ENCODE measurements at places on chromosomes 13 and 19.

- DNase-seq, result no peak
These were observed 43.3 kb upstream of the RNF113B start for GRCh38 chr13:98220271-98220791.

GRCh38 chr19:48405850-48406249 is 12.4 kb downstream of the GRIN2D start:
- no peak for DNase-seq

- no peak for DNase-seq
These were observed 1568.4 kb downstream of the SLITRK5 start for GRCh38 chr13:89239361-89240127.

- no peak for DNase-seq
These were observed 3.2 kb downstream of the RPL18A start for GRCh38 chr19:17862711-17863519.

GRCh38 chr13:110448677-110449076 is 112.8 kb downstream of the RAB20 start:
- no peak for DNase-seq

DNA sequence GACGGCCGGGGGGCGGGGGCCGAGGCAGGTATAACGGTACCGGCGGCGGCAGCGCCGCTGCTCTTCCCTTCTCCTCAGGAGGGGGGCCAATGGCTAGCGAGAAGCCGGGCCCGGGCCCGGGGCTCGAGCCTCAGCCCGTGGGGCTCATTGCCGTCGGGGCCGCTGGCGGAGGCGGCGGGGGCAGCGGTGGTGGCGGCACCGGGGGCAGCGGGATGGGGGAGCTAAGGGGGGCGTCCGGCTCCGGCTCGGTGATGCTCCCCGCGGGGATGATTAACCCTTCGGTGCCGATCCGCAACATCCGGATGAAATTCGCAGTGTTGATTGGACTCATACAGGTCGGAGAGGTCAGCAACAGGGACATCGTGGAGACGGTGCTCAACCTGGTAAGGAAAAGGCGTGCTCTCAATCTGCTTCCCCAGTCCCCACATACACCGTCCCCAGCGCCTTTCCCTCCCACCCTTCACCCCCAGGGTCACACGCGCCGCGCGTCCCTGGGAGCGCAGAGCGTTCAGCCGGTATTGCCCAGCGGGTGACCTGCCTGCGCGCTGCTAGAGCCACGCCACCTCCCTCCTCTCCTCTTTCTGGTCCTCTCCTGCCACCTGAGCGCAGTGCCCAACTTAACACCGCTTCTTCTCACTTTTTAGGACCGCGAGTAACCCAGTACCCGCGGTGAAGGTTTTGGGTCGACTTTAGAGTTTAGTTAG is 814 bp downstream of the NBEA start:
- no peak for DNase-seq

DNA sequence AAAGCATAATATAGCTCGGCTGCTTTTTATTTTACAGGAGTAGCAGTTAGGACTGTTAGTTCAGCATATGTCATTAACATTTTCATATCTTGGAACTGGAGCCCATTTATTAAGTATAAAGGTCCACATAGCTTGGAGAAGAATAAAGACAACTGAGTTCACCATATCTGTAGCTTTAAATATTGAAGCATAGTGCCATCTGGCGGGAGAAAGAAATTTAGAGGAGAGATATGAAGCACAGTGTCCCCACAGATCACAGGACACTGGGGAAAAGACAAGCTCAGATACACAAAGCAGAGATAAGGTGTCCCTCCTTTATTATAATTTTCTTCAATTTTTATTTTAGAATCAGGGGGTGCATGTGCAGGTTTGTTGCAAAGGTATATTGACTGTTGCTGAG is 104.7 kb upstream of the FREM2 start:
- no peak for DNase-seq

GRCh38 chr19:56538761-56539263 is at the start of gene ZFP28:
ZFP28 (plus strand) TSS chr19:56538948; CDS start chr19:56539019, 71 bp downstream.
- DNase-seq, result no peak

DNA sequence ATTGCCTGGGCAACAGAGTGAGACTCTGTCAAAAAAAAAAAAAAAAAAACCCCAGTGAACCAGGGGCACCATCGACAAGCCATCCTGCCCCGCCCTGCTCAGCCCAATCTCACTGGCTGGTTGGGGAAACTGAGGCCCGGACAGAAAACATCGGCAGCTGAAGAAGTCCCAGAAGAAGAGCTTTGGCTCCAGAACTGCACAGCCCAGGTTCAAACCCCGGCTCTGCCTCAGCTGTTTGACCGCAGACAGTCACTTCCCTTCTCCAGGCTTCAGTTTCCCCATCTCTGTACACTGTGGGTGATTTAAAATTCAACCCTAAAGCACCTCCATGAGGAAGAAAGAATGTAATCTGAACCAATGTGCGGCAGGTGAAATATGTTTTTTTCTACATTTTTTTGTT is 9.4 kb upstream of the SEMA6B start:
- no peak for DNase-seq

GRCh38 chr13:90979059-90979458 is 368.4 kb upstream of the MIR17HG start:
- no peak for DNase-seq

DNA sequence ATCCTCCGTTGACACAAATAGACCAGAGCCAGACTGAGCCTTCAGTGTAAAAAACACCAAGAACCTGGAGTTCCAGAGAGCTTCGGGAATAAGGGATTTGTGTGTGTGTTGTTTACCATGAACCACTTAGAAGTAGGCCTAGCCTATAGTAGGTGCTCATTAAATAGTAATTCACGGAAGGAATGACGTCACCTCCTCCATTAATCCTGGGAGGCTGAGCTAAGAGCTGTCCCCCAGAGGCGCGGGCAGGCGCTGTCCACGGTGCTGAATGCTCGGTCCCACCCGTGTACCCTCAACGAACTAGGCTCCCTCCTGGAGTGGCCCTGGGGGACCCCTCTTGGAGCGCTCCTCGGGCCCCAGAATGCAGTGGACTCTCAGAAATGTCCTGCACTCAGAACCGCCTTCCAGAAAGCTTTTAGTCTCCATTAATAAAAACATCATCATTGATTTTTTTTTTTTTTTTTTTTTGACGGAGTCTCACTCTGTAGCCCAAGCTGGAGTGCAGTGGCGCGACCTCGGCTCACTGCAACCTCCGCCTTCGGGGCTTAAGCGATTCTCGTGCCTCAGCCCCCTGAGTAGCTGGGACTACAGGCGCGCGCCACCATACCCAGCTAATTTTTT is 6.5 kb downstream of the UNC13A start:
- peak; percentile 15 for DNase-seq

GRCh38 chr19:6278740-6279619 is 795 bp downstream of the MLLT1 start:
- no peak for DNase-seq

DNA sequence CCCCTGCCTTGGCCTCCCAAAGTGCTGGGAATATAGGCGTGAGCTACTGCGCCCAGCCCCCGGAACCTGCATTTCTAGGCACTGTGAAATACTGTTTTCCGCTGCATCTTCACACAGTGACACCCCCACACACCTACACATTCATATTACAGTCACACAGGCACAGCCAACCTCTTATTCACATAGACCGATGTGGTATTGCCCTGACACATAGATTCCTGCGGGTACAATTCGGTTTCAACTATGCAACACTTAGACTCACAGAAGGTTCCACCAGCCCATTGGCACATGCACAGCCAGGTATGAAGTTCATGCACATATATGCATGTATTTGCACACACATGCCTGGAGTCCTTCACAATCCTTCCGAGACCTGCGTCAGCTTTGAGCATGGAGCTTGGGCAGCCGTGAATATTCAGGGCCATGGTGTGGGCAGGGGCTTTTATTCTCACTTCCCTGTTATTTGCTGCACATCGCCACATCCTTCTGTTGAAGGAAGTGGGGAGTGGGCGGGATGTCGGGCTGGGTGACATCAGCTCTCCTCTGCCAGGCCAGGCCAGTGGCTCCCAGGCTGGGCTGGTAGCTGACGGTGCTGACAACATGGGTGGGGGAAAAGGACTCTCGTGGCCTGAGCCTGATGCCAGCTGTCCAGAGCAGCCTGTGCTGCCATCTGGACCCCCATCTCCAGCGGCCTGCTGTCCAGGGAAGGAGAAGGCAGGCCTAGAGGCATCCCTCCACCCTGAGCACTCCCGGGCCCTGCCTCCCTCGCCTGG is 5.4 kb upstream of the CDC37 start:
- peak; percentile 68 for DNase-seq

- no peak for DNase-seq
These were observed 30.3 kb upstream of the FRY start for GRCh38 chr13:32001154-32001768.

- DNase-seq, result no peak
These were observed 40.2 kb downstream of the CCNE1 start for GRCh38 chr19:29851769-29852521.

DNA sequence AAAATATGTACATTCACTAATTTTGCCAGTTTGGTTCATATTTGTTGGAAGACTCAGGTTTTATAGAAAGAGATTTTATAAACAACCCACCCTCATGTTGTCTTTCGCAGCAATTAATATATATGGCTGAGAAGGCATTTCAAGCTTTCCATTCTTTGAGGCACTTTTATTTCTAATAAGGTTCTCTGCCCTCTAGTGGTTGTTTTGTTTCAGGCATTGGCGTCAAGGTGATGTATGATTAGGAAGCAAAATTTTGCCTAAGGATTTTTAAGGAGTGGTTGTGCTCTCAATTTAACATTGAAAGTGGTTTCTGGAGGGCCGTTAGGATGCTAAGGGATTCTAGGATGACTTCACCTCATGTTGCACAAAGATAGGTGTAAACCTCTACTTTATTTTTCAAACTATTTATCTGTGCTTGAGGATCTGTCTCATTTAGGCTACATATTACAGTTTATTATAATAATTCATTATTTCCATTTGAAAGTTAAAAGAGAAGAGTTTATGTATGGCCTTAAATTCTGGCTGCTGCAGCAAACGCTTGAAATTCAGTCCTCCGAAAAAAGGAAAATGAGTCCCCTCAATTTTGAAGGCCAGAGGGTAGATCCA is 35.9 kb downstream of the OXGR1 start:
- no peak for DNase-seq
